ENCODE measurements at places on chromosomes 3 and 15. TPM values are rescaled to one million over a fixed set of nuclear protein-coding genes. Genes with fewer than 3 reads are reported as not detected.

SLC2A2 gene
- total RNA-seq: not detected

CNTN4 gene
- total RNA-seq: not detected

- no peaks in the 10 kb centered on the region for H3K36me3 ChIP-seq
- no peak overlapping the region for H3K4me3 ChIP-seq
- H3K4me1 ChIP-seq: no peaks in the 10 kb centered on the region
- no peak for DNase-seq
Measured at GRCh38 chr3:168186293-168186983, 90.7 kb upstream of the GOLIM4 start.

ARPP21 gene
- total RNA-seq: not detected

- H3K36me3 ChIP-seq: no peaks in the 10 kb centered on the region
- H3K27ac ChIP-seq: no peak overlapping the region
- H3K27me3 ChIP-seq: peaks cover 10% of the 10 kb centered on the region
Measured at GRCh38 chr3:12196684-12197083, 38.0 kb upstream of the TIMP4 start.

MBD4 gene
- 51.0 TPM for total RNA-seq

DNA sequence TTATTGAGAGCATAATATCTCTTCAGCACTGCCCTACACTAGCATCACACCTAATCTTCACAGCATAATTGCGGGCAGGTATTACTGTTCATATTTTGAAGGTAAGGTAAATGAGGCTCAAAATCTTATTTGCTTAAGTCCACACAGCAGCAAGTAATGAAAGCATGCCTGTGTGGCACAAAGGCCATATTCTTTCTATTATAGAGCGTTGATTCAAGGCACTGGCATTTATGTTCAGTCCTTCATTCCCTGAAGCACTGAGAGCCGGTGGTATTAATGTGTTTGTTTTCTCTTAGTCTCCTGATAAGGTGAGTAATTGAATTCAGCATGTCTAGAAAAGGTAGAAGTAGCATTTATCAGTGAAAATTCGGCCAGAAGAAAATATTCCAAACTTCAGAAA lies 231.2 kb downstream of the BBX start:
- no peak for DNase-seq
- H3K4me1 ChIP-seq: no peaks in the 10 kb centered on the region
- no peak overlapping the region for H3K4me3 ChIP-seq
- no peaks in the 10 kb centered on the region for H3K27me3 ChIP-seq
- peaks cover 13% of the 10 kb centered on the region for H3K36me3 ChIP-seq

ZNF620 gene
- total RNA-seq: 2.3 TPM

ESYT3 gene
- 0.96 TPM for total RNA-seq

- no peaks in the 10 kb centered on the region for H3K36me3 ChIP-seq
- no peak overlapping the region for H3K27ac ChIP-seq
- H3K27me3 ChIP-seq: no peaks in the 10 kb centered on the region
- no peak for DNase-seq
- no peak overlapping the region for H3K4me3 ChIP-seq
Measured at GRCh38 chr3:147538034-147538433, 128.9 kb downstream of the ZIC1 start.

GRCh38 chr3:43364926-43365325 lies 78.6 kb downstream of the SNRK start:
- DNase-seq: no peak
- H3K27ac ChIP-seq: no peak overlapping the region
- no peaks in the 10 kb centered on the region for H3K27me3 ChIP-seq
- H3K36me3 ChIP-seq: peaks cover 2% of the 10 kb centered on the region

ADAMTS9 gene
- total RNA-seq: not detected

TERC gene
- 16.0 TPM for total RNA-seq

LEKR1 gene
- total RNA-seq: 0.43 TPM

- no peak overlapping the region for H3K4me3 ChIP-seq
- no peaks in the 10 kb centered on the region for H3K27me3 ChIP-seq
- H3K4me1 ChIP-seq: no peaks in the 10 kb centered on the region
- no peaks in the 10 kb centered on the region for H3K36me3 ChIP-seq
- H3K27ac ChIP-seq: no peak overlapping the region
Measured at GRCh38 chr3:148600902-148601765, 96.6 kb upstream of the AGTR1 start.

DNA sequence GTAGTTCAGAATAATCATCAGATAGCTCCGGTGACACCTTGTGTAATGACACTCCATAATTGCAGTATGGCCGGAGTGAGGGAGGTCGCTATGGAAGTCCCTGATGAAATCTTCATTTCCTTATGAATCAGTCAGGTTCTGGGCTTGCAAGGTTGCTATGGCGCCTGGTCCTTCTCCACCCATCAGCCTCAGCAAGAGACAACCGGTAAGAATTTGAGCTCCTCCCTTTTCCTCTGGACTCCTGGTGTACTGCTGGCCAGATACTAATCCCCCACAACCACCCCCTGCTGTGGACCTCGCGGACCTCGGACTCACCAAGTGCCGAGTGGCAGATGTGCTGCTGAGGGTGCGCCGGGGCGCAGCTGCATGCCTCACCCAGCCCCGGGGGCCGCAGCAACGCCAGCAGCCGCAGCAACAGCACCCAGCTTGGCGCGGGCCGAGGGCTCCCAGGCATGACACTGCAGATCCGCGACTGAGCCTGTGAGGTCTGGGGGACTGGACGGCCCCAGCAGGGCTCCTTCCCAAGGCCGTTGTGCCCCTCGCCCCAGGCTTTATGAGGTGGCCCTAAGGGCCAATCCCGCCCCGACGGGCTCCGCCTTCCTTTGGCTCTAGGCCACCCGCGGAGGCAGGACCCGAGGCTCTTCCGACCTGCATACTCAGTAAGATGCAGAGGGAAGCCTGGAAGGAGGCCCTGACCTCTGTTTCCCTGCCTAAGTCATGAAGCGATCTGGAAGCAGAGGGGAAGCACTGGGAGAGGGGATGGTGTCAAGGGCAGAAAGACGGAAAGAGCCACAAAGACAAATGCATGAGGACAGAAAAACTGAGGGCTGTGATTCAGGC lies at the start of gene TIMP4:
Gene TIMP4, minus strand, starts transcription at position 526 of the 840 bp plus-strand sequence. Its CDS starts 72 bp downstream, at position 454.
- peaks cover 15% of the 10 kb centered on the region for H3K27me3 ChIP-seq
- DNase-seq: no peak
- no peak within 1 kb of the TSS for H3K27ac ChIP-seq
- H3K36me3 ChIP-seq: no peaks in the 10 kb centered on the region

BFSP2 gene
- not detected for total RNA-seq

PTPRG gene
- total RNA-seq: 0.24 TPM

DNA sequence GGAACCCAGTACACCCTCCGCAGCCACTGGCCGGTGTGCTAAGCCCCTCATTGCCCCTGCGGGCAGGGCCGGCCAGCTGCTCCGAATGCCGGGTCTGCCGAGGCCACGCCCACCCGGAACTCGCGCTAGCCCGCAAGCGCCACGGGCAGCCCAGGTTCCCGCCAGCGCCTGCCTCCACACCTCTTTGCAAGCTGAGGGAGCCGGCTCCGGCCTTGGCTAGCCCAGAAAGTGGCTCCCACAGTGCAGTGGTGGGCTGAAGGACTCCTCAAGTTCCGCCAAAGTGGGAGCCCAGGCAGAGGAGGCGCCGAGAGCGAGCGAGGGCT lies 81.4 kb upstream of the BCHE start:
- H3K4me1 ChIP-seq: no peaks in the 10 kb centered on the region
- no peaks in the 10 kb centered on the region for H3K36me3 ChIP-seq
- H3K4me3 ChIP-seq: no peak overlapping the region
- no peak for DNase-seq

TMEM87A gene
- 26.6 TPM for total RNA-seq

CXCR6 gene
- not detected for total RNA-seq

- DNase-seq: no peak
- H3K4me3 ChIP-seq: no peak overlapping the region
- peak overlapping the region; percentile 24 for H3K27ac ChIP-seq
- no peaks in the 10 kb centered on the region for H3K4me1 ChIP-seq
Measured at GRCh38 chr15:38991701-38992100, 427.1 kb upstream of the RASGRP1 start.

RTP3 gene
- not detected for total RNA-seq

GRCh38 chr3:139538733-139539132 lies 809 bp downstream of the RBP1 start:
- peaks cover 10% of the 10 kb centered on the region for H3K4me1 ChIP-seq
- no peaks in the 10 kb centered on the region for H3K36me3 ChIP-seq

GRCh38 chr3:51869304-51869703 lies 6.1 kb downstream of the IQCF5 start:
- DNase-seq: no peak
- peaks cover 8% of the 10 kb centered on the region for H3K27me3 ChIP-seq
- no peaks in the 10 kb centered on the region for H3K36me3 ChIP-seq

GRCh38 chr3:100277255-100277800 lies 16.5 kb downstream of the TBC1D23 start:
- H3K4me1 ChIP-seq: peaks cover 25% of the 10 kb centered on the region
- no peaks in the 10 kb centered on the region for H3K27me3 ChIP-seq
- no peak for DNase-seq
- peaks cover 6% of the 10 kb centered on the region for H3K36me3 ChIP-seq
- H3K27ac ChIP-seq: no peak overlapping the region

- peaks cover 22% of the 10 kb centered on the region for H3K27me3 ChIP-seq
- no peak for DNase-seq
- peaks cover 9% of the 10 kb centered on the region for H3K4me1 ChIP-seq
- H3K4me3 ChIP-seq: no peak overlapping the region
- H3K36me3 ChIP-seq: no peaks in the 10 kb centered on the region
Measured at GRCh38 chr3:127489357-127489756, 101.2 kb downstream of the TPRA1 start.

- H3K4me1 ChIP-seq: peaks cover 19% of the 10 kb centered on the region
- peaks cover 2% of the 10 kb centered on the region for H3K27me3 ChIP-seq
- no peak for DNase-seq
- H3K27ac ChIP-seq: peak overlapping the region; percentile 50
Measured at GRCh38 chr15:68834346-68834745, 13.7 kb upstream of the ANP32A start.

DNA sequence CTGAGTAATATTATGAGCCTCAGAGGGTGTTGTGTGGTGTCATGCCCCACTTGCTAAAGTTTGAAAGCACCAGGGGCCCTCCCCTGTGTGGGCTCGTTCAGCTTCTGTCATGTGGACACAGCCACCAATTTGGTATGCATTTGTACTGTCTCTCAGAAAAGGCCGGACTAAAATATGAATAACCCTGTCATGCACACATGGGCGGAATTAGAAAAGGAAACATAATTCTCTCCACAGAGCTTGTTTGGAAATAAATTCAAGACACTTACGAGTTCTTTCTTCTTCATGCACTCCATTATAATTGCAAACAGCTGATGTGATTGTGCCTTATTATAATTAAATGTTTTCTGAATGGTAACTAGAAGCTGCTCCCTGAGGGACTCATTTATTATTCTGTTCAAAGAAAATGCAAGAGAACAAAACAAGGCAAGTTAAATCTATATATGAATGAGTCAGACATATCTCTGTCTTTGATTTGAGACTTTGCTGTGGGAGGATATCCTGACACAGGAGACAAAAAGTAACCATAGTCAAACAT lies 39.1 kb downstream of the TRPM1 start:
- no peaks in the 10 kb centered on the region for H3K27me3 ChIP-seq
- no peak for DNase-seq
- no peaks in the 10 kb centered on the region for H3K36me3 ChIP-seq
- H3K4me3 ChIP-seq: no peak overlapping the region

DNA sequence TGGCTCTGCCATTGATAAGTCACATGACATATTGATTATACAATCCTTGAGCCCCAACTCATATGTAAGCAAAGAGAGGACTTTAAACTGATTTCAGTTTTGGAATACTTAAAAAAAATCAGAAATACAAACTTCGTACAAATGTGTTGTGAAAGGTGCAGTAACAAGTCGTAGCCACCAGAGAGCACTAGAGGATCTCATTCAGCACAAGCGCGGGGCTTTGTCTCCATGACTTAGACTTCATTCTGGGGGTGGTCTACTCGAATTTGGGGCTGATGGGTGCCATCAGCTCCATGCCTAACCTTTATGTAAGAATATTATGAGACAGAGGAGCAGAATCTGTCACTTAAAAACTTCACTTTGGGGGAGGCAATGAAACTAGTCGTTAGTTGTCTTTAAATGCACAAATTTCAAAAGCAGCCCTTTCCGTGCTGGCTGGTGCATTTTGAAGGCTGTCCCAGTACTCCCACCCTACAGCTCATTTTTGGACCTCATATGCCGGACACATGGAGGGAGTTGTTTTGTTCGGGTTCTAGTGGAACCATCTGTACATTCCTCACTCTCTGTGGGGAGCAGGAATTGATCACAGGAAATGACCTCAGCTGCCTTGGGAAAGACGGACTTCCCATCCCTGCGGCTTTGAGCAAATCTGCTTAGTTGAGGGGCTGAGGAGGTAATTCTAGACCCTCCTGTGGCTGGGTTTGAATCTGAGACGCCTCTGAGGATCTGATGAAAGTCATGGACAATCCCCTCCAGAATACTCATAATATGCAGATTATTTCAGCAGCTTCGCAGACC lies 27.5 kb upstream of the MASP1 start:
- H3K27me3 ChIP-seq: peaks cover 27% of the 10 kb centered on the region
- peak; percentile 51 for DNase-seq
- H3K27ac ChIP-seq: no peak overlapping the region
- no peak overlapping the region for H3K4me3 ChIP-seq
- H3K36me3 ChIP-seq: no peaks in the 10 kb centered on the region

MYZAP gene
- total RNA-seq: 0.38 TPM

DNA sequence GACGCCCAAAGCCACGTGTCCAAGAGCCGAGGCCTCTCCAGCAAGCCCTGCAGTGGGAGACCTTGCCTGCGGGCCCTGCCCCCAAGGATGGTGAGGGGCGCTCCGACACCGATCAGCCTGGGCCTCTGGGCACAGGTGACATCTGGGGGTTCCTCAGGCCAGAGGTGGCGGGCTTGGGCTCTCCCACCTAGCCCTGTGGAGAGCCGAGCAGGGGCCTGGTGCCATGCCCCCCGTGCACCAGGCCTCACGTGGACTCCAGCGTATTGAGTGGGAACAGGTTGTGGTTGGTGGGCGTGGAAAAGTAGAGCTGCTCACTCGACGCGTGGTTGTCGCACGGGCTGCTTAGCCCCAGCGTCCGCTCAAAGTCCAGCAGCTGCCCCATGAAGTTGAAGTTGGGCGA lies 5.8 kb downstream of the DUSP7 start:
- no peak overlapping the region for H3K4me3 ChIP-seq
- no peaks in the 10 kb centered on the region for H3K27me3 ChIP-seq
- peaks cover 52% of the 10 kb centered on the region for H3K4me1 ChIP-seq
- peak overlapping the region; percentile 16 for H3K27ac ChIP-seq

FANCD2OS gene
- not detected for total RNA-seq

DNA sequence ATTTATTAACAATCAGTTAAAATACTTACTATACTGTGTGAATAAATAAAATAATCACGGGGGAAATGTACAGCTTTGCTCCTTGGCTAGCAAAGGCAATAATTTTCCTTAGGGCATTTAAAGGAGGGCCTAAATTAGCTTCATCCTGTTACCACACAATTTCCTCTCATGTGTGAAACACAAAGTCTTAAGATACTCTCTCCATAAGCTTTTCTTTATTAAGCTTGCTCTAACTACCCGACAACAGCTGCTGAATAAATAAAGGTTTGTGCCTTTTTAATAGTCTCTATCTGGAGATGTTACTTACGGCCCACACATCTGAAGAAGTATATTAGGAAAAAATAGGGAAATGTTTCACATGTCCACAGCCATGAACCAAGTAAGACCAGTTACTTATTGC lies 29.7 kb downstream of the ZNF106 start:
- H3K27ac ChIP-seq: no peak overlapping the region
- H3K4me1 ChIP-seq: peaks cover 18% of the 10 kb centered on the region
- peaks cover 5% of the 10 kb centered on the region for H3K36me3 ChIP-seq
- H3K4me3 ChIP-seq: no peak overlapping the region
- DNase-seq: no peak

GRCh38 chr3:101999177-101999779 lies 150.0 kb downstream of the NFKBIZ start:
- H3K4me3 ChIP-seq: no peak overlapping the region
- H3K4me1 ChIP-seq: peaks cover 32% of the 10 kb centered on the region
- DNase-seq: no peak
- H3K36me3 ChIP-seq: no peaks in the 10 kb centered on the region
- H3K27ac ChIP-seq: no peak overlapping the region

Data from activated naive CD4-positive, alpha-beta T cell treated with anti-CD3 and anti-CD28 coated beads for 36 hours (primary cell).